Putamen (tissue), 1 donor: ENCODE measurements at places on chromosomes 7 and 10.
A peak's percentile ranks its signal among the peaks of the same experiment; 100 is the strongest.

DNA sequence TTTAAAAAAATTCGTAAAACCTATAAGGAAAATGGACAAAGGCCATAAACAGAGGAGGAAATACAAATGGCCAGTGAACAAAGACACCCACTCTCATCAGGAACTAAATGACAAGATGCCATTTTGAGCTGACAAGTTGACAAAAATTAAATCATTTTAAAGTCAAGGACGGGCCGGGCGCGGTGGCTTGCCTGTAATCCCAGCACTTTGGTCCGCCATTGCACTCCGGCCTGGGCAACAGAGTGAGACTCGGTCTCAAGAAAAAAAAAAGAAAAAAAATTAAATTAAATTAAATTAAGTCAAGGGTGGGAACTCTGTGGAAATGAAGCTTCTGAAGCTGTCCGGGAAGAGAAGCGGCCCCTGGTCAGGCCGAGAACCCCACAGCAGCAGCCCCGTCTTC is 1.2 kb upstream of the NOM1 start:
- DNase-seq = no peak

GRCh38 chr7:17546592-17546991 is 248.1 kb downstream of the AHR start:
- no peak for DNase-seq

- DNase-seq = no peak
Measured at GRCh38 chr10:97868134-97868685, 18.6 kb downstream of the GOLGA7B start.

- DNase-seq = no peak
Measured at GRCh38 chr10:97180363-97180755, 5.4 kb downstream of the SLIT1 start.

GRCh38 chr7:54483523-54483922 is 58.7 kb upstream of the VSTM2A start:
- DNase-seq = no peak

GRCh38 chr7:81140775-81141174 is 221.9 kb upstream of the SEMA3C start:
- DNase-seq = no peak

DNA sequence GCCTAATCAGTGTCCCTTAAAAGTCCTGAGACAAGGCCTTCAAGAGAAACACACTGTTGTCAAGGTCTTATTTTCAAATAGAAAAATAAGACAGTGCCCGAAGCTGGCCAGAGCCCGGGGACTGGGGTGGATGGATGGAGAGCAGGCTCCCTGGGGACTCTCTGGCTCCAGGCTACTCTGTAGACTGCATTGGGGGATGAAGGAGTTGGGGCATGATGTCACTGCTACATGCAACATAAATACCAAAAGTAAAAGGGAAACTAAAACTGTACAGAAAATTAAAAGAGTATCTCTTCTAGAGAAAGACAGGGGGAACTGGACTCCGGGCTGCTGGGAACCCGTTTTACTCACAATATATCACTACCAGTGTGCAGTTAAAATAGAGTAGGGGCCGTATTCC is 629.8 kb downstream of the KCNMA1 start:
- DNase-seq = no peak

GRCh38 chr10:78772986-78773530 is 295.7 kb upstream of the ZMIZ1 start:
- DNase-seq = no peak

DNA sequence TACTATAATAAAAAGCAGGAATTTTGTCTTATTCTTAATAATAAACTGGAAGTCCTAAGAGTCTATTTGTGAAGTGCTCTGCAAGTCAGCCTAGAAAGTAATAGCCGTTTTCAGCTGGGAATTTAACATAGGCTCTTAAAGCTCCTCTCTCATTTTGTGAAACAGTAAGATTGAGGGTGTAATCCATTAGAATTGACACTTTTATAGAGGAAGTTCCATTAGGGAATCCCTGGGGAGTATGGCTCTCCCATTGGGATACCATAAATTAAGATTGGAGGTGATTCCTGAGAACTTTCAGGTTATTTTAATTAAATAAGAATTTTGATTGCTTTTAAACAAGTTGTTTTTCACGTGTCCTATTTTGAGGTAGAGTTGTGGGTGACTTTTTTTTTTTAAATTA is 68.0 kb downstream of the EXOC4 start:
- DNase-seq = no peak

DNA sequence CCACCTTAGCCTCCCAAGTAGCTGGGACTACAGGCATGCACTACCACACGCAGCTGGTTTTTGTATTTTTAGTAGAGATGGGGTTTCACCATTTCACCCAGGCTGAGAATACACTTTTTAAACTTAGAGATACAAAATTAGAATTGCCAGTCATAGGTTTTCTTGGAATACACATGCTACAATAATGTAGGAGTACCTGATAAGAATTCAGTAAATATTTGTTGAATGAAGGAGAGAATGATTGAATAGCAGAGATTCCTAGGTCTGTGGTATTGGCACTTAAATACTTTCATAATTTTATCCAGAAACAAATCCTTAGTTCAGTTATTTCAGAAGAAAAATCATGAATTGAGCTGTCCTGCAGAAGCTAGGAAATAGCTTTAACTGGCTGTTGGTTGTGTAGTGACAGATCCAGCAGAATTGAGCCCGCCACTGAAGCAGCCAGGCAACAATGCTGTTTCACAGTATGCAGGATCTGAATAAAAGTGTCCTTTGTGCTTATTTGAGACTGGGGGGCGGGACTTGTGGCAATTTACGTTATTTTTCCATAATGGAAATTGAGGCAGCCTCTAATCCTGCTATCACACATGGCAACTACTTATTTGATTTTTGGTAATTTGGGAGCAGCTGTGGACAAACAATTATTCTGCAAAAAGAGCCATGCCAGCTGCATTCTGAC is 31.5 kb downstream of the NRF1 start:
- peak; percentile 20 for DNase-seq

DNA sequence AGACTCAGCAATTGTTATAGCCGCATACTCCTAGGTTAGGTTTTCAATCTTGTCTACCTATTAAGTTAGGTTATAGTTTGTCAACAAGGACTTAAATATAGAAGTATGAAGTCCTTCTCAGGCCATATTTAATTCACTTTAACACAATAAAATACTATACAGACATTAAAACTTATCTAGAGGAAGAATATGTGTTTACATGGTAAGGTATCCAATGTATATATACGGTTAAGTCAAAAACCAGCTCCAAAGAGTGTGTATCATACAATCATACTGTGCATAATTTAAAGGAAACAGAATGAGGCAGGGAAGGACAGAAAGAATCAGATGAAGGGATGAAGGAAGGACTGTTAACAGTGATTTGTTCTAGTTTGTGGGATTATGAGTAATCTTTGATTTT is 79.5 kb upstream of the LANCL2 start:
- DNase-seq = no peak

DNA sequence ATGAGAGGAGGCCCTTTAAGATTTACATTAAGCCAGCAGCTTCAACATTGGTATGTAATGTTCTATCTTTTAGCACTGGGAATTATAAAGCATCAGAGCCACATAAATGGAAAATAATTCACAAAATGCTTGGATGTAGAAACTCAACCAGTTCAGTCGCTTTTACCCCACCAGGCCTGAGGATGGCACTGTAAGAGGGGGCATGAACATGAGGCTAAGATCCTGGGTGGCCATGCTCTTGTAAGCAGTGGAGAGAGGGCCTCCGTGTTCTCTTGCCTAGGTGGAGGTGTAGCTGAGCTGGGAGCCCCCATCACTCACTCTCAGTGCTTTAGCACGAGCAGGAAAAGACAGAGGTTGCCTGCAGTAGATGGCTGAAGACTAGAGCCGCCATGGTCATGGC is 238.8 kb downstream of the FANK1 start:
- DNase-seq = no peak

DNA sequence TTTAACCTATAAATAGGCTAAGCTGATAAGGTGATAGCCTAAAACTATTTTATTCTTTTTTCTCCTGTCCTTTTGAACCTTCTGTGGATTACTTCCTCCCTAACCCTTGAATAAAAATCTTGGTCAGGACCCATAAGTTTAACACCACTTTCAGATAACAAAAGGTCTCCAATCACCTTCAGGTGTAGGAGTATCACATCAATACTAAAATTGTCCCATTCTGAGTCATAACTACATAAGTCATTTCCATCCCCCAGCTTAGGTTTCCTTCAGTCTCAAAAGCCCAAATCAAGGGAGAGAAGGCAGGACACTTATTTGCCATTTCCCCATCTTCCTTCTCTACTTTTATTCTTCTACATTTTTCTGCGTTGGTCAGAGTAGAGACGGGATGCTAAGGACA is 56.9 kb upstream of the WNT16 start:
- DNase-seq = no peak
